ENCODE measurements at places on chromosomes 3 and 15. TPM values are rescaled to one million over a fixed set of nuclear protein-coding genes. Genes with fewer than 3 reads are reported as not detected.

The SHC4 gene
- 2.6 TPM for total RNA-seq

- DNase-seq, result no peak
Observed at GRCh38 chr3:33826688-33827087, 28.3 kb downstream of the PDCD6IP start.

The ADGRG7 gene
- not detected for total RNA-seq

The SPESP1 gene
- total RNA-seq, result 1.5 TPM

GRCh38 chr3:33980252-33980651, 181.8 kb downstream of the PDCD6IP start:
- no peak for DNase-seq

GRCh38 chr3:181689546-181689945, 22.2 kb upstream of the SOX2 start:
- DNase-seq, result no peak

The PRTG gene
- not detected for total RNA-seq
